ENCODE measurements at places on chromosomes 6 and 20.

DNA sequence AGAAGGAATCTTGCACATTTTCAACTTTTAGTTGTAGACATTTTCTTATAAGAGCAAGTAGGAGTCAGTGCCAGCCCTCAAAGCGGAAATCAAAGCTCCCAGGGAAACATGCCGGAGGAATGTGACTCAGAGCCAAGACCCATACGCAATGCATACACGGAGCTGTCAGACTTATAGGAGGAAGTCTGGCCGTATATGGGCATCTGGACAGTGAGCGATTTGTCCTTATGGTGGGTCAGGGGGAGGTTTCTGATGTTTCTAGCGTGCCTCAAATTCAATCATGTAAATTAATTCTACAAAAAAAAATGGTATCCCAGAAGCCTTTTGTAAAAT lies 3.6 kb upstream of the CCN2 start:
- DNase-seq = no peak

DNA sequence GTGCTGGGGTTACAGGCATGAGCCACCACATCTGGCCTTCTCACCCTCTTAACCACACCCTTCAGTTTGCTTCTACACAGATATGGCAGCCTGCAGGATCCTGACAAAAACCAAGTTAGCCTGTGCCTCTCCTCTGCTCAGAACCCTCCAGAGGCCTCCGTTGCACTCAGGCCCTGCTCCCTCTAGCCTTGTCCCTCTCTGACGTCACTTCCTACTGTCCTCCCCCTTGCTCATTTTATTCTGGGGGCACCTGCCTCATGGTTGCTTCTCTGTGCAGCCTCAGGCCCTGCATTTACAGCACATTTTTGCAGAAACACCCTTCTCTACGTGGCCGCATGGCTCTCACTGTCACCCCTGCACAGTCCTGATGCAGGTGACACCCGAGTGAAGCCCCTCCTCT lies 105.6 kb downstream of the CDC5L start:
- no peak for DNase-seq

DNA sequence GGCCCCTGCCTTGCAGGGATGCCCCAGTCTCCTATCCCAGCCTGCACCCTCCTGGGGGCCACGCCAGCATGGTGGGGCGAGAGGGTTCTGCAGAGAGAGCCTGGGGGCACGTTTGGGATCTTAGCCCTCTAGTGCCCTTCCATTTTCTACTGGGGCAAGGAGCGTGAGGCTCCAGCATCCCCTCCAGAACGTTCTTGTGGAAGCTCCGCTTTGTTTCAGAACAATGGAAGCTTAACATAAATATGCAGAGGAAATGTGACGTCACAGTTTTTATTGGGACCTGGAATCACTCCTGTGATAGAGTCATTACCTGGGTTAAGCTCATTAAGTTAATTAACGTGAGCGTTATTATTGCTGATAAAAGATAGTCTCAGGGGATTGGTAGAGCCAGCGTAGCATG lies 19.6 kb downstream of the BHLHE23 start:
- DNase-seq = no peak

- no peak for DNase-seq
Observed at GRCh38 chr6:33880104-33880678, 76.4 kb upstream of the MLN start.

DNA sequence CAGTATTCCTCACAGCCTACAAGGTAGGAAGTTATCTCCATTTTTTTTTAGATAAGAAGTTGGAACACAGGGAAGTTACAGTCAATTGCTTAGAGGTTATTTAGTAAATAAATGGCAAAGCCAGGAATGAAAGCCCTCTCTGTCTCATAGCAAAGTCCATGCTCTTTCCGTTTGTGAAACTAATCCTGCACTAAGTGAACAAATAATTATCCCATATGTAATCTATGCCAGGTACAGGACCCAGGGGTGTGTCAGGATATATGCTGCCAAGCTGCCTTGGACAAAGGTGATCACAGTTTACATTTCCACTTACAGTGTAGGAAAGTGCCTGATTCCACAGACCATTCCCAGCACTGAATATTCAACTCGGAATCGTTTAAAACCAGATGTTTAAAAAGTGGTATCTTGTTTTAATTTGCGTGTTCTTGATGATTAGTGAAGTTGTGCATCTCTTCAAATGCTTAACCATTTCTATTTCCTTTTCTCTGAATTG lies 13.6 kb upstream of the GMDS start:
- peak; percentile 30 for DNase-seq

- no peak for DNase-seq
Observed at GRCh38 chr6:154815938-154816820, 83.0 kb downstream of the SCAF8 start.

GRCh38 chr6:101883505-101883904 lies 490.0 kb downstream of the GRIK2 start:
- no peak for DNase-seq
